Urinary bladder (tissue), 4 donors: ENCODE measurements at places on chromosomes 6 and 20. TPM values are rescaled to one million over a fixed set of nuclear protein-coding genes. Genes with fewer than 3 reads are reported as not detected.

DNA sequence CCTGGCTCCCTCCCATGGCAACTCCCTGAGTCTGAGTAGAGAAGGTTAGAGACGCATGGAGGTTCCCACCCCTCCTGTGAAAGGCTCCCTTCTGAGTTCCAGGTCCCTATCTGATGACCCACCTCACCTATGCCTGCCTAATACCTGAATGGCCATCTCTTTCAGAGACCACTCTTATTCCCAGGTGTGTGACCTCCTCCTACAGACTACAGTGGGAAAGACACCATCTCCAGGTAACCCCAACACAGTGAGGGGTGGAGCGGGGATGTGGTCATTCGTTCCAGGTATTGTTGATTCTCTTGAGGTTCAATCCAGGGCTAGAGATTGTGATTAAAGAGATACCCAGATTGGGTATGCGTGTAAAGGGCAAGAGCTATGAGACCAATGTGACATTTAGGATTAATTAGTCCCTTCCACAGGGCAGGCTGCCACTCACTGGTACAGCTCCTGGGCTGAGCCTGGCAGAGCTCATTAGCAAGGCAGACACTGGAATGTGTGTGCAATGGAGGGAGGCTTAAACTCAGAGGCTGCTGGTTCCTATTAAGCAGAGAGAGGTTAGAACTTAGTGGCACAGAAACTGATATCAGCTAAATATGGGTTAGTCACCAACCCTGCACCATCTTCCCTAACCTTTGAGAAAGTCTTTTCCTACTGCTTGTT is 46.5 kb upstream of the IER3 start:
- no peak for DNase-seq

GRCh38 chr20:41900201-41900691 is 282.1 kb upstream of the CHD6 start:
- no peak for DNase-seq

GRCh38 chr20:62820208-62820961 is 3.5 kb downstream of the COL9A3 start:
- no peak for DNase-seq

- DNase-seq, result no peak
These were observed 196.1 kb downstream of the DLL1 start for GRCh38 chr6:170094686-170095272.

Gene KIFC1
- polyA plus RNA-seq, result 1.2 TPM
